ENCODE measurements at places on chromosomes 5 and 9.

DNA sequence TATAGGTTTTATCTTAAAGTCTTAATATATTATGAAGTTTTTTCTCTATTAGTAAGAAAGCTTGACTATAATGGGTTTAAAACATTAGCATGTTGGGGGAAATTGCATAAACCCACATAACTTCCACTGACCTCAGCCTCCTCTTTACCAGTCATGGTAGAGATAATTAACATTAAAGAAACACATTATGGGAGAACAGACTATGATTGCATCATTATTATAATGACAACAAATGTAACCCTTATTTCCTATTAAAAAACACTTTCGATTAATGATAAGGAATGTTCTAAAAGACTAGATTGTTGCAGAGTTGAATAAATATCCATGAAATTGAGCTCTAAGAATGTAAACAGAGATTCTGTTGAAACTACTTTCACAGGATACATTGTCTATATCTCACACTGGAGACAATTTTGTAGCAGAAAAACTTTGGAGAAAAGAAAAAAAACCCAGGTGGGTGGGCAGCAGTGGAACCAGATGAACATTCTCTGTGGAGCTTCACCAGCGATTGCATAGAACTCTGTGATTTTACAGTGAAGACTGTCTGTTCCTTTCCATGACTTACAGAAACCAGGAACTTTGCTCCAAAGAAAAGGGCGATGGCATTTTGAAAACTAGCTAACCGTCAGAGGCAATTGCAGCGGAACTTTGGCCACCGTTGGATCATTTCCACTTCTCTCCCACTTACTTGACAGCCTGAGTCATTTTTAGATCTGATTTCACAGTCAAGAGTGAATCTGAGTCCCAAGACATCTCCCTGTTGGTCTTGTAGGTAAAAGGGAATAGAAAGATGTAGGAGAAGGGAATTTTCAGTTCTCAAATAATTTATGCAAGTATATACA is 21.0 kb upstream of the ERAP2 start:
- DNase-seq: no peak

GRCh38 chr5:1390861-1391600 is 46.1 kb upstream of the CLPTM1L start:
- DNase-seq: no peak

DNA sequence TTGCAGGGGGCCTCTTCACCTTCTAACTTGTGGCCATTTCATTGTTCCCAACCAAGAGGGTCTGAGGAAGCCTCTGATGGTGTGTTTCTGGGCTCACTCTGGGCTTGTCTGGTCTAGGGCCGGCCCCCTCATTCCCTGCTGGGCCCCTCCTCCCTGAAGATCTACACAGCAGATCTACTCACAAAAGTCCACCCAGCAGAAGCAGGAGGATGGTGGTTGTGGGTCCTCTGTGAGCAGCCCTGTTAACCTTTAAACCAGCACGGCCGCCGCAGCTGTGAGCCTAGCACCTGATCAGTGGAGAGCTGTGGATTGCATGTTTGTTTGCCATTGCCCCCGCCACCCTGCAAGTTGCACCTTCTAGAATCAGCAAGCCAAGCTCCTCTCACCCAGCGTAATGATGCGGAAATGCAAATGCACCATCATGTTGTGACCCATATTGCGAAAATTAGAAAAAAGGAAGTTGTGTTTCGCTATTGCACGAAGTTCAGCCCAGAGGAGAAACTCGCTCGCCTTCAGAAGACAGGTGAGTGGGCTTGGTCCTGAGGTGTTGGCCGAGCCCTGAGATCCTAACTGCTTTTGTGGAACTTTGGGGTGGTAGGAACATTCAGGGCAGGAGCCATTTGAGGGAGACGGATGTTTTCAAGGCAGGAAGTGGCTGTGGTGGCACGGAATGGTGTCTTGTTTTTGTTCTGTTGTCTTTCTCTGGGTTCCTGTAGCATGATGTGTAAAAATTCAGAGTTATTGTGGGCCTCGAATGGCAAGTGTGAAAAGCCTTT is 16.7 kb downstream of the FGD3 start:
- peak; percentile 75 for DNase-seq

DNA sequence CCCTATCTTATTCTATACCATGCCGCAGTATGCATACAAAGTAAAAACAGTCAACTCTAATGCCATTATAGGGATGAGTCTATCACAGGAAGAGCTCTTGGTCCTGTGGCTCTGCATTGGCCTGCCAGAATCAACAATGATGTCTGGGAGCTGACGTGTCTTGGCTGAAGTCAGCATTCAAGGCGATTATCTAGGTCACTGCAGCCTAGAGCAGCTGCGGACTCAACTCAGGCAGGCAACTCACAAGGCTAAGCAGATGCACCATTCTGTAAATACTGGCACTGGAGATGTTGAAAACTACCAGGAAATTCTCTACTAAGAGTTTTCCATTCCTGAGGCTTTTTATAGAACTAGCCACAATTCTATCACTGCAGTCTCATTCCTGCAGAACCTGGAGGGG is 13.3 kb downstream of the SPATA9 start:
- no peak for DNase-seq

GRCh38 chr9:134722120-134722701 is 80.6 kb downstream of the COL5A1 start:
- no peak for DNase-seq

DNA sequence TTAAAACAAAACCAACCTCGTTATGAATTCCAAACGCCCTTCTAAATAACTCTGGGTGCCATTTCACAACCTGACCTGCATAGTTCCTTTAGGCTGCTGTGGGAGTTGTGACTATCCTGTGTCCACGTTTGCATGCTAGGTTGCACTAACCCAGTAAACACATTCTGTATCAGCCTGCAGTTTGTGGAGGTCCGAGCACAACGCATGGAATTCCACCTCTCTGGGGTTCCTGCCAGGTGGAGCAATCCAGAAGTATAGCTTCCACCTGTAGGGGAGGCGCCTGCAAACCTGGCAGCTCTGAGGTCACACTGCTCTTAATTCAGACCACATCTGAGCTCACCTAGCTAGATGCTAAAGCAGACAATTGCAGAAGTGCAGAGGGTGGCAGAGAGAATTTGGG is 57.2 kb downstream of the MARCHF3 start:
- no peak for DNase-seq

GRCh38 chr5:110476164-110476563 is 250.3 kb downstream of the TMEM232 start:
- no peak for DNase-seq

GRCh38 chr5:142176255-142176654 is 67.7 kb downstream of the NDFIP1 start:
- no peak for DNase-seq

DNA sequence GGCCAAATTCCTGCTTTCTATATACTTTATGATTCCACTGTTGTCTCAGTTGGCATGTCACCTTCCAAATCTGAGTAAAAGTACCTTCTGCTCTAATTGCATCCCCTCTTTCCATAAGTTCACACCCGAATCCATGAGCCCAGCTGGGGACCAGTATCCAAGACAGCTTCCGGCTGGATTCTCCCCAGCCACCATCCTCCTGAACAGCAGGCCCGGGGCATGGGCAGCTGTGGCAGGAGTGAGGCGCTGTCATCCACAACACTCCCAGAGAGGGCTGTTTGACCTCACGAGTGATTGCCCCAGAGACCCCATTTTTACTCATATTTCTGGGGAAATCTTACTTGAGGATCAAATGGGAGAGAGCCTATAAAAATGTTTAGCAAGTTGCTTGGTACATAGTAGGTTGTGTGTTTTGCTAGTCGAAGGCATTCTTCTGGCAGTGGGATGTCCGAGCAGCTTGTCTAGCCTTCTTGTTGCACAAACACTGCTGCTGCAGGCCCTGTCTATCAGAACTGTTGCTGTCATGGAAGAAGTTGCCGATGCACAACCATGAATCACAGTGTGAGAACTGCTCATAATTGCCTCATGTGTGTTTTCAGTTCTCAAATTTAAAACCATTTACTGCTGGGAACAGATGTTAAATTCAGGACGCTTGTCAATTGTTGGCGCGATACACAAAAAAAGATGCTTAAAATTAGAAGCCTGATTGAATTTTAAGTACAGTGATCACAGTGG is 93.8 kb downstream of the HSPA4 start:
- no peak for DNase-seq

DNA sequence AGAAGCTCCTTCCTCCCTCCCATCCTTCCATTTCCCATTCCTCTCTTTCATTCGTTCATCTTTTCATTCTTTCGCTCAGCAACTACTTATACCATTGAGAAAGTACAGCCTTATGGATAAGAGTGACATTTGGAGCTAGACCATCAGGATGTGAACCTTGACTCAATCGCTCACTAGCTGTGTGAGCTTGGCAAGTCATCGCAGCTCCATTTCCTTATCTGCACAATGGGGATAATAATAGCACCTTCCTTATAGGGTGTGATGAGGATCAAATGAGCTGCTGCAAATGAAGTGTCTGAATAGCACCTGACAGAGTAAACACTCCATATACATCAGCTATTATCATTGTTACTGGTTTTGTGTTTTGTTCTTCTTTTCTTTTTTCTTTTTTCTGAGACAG is 28.1 kb upstream of the SYNPO start:
- DNase-seq: no peak

DNA sequence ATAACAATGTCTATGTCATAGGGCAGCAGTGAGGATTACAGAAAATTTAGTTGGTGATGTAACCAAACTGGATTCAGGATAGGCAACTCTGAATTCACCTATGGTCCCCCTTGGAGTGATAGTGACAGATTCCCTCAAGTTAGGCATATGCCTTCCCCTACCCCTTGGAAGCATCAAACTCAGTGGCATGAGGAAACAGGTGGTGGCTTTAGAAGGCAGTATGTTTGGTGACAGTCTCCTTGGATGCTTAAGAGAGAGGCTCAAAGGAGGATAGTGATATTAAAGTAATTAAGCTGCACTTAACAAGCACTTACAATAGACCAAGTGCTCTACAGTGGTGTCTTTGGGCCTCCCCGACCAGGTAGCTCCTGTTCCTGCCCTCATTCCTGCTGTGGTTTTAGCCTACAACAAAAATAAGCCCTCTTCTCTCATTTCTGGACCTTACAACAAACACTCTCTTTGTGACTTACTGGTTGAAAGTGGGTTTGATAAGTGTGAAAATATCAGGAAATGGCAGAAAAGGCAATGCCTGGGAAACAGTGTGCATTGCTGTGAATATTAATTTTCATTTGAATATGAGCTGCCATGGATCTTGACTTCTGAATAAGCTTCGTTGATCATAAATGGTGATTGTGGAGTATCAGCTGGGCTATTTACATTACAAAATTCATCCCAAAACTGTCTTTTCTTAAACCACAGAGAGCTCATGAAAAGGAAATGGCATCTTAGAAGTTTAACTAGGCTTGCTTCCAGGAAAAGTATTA is 29.2 kb downstream of the NR4A3 start:
- DNase-seq: no peak

DNA sequence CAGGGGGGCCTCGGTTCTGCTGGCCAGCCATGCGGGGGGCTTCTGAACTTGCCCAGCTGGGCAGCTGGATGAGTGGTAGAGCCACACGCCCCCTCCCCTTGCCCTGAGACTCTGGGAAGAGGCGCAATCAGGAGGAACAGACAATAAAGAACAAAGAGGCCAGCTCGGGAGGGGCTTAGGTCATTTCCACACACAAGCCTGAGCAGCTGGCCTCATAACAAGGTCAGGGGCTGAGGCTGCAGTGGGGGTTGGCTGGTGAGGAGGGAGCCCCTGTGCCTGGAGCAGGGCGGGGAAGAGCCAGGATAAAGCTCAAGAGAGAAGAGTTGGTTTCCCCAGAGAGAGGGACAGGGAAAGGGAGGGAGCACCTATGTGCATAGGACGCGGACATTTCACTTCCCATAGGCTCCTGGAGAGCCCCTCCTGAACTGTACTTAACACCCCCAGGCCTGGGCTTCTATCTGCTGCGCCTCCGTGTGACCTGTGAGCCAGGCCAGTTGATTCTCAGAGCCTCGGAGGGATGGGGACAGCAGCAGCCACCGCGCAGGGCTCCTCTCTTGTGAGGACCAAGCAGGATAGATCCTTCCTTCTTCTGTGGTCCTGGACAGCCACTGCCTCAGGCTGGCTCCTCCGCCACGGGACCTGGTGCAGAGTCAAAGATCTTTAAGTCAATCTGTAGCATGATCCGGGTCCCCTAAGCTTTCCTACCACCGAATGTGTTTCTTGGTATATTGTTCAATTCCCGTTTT is 75.3 kb upstream of the GGTA1 start:
- DNase-seq: no peak

DNA sequence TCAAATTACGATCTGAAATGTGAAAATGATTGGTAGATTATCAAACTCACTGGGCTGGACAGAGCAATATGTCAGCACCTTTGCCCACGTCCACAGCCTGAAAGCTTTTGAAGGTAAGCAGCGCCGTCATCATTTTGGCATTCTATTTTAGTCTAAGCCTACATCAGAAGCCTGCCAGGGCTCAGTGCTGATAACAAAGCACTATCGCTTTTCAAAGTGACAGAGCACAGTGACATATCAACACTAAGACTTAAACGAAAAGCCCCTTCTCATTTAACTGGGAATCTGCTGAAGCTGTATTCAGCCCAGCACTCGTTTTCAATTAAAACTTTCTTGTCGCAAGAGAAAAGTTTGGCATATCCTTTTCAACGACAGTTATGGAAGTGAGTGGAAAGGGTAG is 1076.3 kb downstream of the PTPRD start:
- no peak for DNase-seq

All from stimulated activated CD4-positive, alpha-beta T cell treated with anti-CD3 and anti-CD28 coated beads, Interleukin-1b, Interleukin-23, amount 100 ng/mL, for 48 hours (primary cell).